Effector memory CD8-positive, alpha-beta T cell (primary cell): ENCODE measurements at places on chromosomes 11 and 22.

GRCh38 chr11:68039526-68040086 is 781 bp downstream of the TCIRG1 start:
- no peak for DNase-seq

- peak; percentile 83 for DNase-seq
These were observed 4.7 kb downstream of the YPEL4 start for GRCh38 chr11:57644748-57645688.

DNA sequence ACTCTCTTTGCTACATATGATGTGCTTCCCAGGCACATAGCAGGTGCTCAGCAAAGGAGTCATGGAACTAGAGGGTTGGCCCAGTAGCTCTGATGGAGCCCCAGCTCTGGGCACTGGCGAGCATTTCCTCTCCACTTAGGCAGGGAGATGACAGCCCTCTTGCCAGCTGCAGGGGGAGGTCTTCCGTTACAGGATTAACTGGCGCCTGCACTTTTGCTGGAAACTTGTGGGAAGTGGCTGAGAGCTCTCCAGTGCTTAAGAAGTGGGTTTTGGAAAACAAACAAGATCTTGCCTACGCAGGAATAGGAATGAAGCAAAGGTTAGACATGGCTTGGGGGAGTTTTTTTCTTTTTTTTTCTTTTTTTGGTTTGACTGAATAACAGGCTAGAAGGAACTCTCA is 75.5 kb downstream of the MICAL2 start:
- DNase-seq = no peak

- DNase-seq = no peak
These were observed 4.5 kb upstream of the LZTR1 start for GRCh38 chr22:20977516-20978170.
